ENCODE measurements at places on chromosomes 2 and 18.

DNA sequence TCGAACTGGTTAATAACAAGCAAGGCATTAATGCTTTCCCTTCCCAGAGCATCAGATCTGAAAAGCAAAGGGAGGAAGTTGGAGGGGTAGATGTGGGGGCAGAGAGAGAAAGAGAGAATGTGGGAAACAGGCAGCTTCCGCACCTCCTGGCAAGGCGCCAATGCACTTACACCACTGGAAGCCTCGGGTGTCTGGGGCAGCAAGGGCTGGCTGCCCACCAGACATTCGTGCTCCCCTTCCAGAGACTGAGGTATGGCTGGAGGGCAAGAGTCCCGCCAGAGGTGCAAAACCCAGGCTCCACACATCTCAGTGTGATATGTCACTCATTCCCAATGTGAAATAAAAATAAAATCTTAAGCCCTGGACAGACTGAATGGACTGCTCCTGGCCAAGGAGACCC, 46.4 kb downstream of the TEX51 start:
- no peak for DNase-seq

DNA sequence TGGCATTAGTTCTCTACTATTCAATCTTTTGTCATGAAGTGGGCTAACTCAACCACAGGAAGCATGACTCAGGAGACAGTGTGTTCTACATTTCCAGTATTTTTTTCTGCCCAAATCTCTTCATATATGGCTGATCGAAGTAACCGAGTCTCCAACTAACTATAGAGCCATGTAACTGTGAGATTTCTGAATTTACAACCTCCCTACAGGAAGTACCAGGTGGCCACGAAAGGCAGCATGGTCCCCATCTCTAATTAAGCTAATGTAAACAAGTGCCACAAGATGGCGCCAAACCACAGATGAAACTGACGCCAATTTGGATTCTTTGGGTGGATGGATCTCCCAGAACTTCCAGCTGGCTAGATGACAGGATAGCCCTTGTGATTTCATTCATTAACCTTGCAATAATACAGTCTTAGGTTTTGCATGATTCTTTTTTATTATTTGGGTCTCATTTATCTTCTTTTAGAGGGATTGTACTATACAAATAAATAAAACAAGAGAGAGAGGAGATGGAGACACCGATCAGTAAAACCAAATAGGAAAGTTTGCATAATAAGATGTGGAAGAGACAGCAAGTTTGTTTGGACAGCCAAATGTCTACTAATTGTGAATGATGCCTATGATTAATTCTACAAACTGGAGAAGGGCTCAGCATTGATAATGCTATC, 18.3 kb upstream of the ARHGAP15 start:
- DNase-seq = peak; percentile 64

- DNase-seq = no peak
These were observed 46.4 kb downstream of the ABCG8 start for GRCh38 chr2:43885132-43885632.

DNA sequence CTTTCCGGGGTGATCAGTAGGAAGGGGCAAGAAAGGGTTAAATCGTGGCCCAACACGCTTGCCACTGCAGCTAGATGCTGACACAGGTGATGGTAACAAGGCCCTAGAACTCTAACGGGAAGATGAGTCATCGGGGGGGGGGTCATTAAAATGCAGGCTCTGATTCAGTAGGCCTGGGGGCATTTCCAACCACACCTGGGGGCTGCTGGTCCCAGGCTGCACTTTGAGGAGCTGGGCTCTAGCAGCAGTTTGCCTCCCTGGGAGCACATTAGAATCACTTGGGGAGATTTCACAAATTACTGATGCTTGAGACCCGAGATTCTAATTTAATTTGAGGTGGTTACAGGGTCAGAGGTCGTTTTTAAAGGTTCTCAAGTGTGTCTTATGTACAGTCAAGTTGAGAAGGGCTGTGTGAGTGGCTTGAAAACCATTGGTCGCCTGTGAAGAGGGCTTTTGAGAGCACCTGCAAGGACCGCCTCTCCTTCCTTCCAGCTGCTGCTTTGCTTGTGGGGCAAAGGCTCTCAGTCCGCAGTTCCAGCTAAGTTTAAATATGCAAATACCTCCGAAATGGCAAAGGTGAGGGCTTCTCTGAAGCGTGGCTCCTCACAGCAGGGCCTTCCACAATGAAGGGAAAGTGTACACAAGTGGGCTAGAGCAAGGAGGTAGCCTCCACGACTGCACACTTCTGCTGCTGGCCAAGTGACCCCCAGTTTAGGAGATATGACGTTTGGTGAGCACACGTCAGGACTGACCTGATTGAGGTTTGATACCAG, 128.0 kb upstream of the MSH6 start:
- no peak for DNase-seq

DNA sequence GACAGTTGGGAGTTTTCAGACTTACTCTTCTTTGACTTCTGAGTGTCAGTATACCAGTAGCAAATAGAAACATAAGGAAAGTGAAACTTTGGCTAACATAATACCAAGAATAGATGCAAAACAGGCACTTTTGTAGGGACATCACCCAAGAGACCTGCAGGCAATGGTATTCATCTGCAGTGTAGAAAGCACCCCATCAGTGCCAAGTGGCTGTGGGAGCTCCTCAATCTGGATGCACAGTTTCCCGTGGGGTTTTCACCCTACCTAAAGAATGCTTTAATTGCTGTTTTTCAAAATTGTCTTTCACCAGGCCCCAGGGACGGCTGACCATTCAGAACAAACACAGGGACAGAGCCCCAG, 96.6 kb upstream of the GPR45 start:
- DNase-seq = no peak
